Aorta (tissue), 5 donors: ENCODE measurements at places on chromosomes 7 and 10. TPM values are rescaled to one million over a fixed set of nuclear protein-coding genes. Genes with fewer than 3 reads are reported as not detected.

C10orf62 gene
- 0.29 TPM for total RNA-seq

PRF1 gene
- 3.2 TPM for total RNA-seq

DNA sequence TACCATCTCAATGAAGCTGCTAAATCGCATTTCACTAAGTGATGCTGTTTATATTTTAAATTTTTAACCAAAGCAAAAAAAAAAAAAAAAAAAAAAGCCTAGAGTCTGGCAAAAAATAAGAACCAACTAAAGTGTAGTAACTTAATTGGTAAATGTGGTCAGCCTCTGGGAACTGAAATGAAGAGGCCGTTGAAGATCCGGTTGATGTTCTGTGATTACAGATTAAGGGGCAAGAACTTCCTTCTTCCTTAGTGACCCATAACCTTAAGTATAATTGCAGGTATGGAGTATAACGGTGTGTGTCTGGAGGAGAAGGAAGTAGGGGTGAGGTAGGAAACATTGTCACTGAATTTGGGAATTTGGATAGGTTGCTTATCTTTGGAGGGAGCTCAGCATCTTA, 7.7 kb upstream of the SRGN start:
- no peaks in the 10 kb centered on the region for H3K36me3 ChIP-seq
- H3K4me3 ChIP-seq: no peak overlapping the region
- H3K27ac ChIP-seq: no peak overlapping the region
- H3K4me1 ChIP-seq: no peaks in the 10 kb centered on the region
- no peaks in the 10 kb centered on the region for H3K27me3 ChIP-seq
- no peak for DNase-seq

ADCY1 gene
- total RNA-seq: 3.3 TPM

DNA sequence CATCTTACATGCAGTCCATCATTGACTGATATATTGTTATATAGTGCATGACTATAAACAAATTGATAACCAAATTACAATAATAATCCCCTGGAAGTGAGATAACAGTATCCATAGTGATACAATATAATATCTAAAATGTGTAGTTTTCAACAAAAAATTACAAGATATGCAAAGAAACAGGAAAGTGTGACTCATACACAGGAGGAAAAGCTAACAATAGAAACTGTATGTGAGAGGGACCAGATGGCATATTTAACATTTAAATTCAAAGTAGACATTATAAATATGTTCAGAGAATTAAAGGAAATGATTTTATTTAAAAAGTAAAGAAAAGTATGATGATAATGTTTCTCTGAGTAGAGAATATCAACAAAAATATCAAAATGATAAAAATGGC, 8.0 kb downstream of the OR9A2 start:
- no peak overlapping the region for H3K27ac ChIP-seq
- DNase-seq: no peak
- H3K36me3 ChIP-seq: no peaks in the 10 kb centered on the region
- peaks cover 1% of the 10 kb centered on the region for H3K4me1 ChIP-seq

EN2 gene
- total RNA-seq: not detected

GRCh38 chr10:86102451-86102850, 264.1 kb downstream of the GRID1 start:
- H3K27me3 ChIP-seq: no peaks in the 10 kb centered on the region
- H3K4me1 ChIP-seq: no peaks in the 10 kb centered on the region
- no peak overlapping the region for H3K27ac ChIP-seq
- DNase-seq: no peak
- no peak overlapping the region for H3K4me3 ChIP-seq

GRCh38 chr7:120052884-120053382, 220.0 kb upstream of the KCND2 start:
- H3K4me3 ChIP-seq: no peak overlapping the region
- DNase-seq: peak; percentile 66

DNA sequence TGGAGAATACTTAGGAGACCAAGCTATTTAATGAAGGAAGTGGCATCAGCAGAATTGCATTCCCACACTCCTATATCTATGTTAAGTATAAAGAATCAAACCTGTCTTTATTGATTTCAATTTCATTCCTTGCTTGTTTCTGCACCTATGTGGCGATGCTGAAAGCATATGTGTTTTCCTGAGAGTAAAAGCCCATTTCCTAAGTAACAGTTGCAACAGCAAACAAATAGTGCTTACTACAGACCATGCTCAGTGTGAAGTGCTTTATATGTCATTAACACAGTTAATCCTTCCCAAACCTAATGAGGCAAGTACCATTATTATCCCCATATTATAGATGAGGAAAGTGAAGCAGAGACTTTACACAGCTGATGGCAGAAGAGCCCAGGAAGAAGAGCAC, 552.1 kb downstream of the PARD3 start:
- no peak overlapping the region for H3K27ac ChIP-seq
- H3K4me1 ChIP-seq: no peaks in the 10 kb centered on the region
- DNase-seq: no peak
- H3K4me3 ChIP-seq: no peak overlapping the region
- H3K36me3 ChIP-seq: no peaks in the 10 kb centered on the region
- H3K27me3 ChIP-seq: no peaks in the 10 kb centered on the region

INHBA gene
- 30.8 TPM for total RNA-seq

- no peaks in the 10 kb centered on the region for H3K4me1 ChIP-seq
- H3K27me3 ChIP-seq: no peaks in the 10 kb centered on the region
- H3K36me3 ChIP-seq: peaks cover 6% of the 10 kb centered on the region
- no peak for DNase-seq
- H3K4me3 ChIP-seq: no peak overlapping the region
Measured at GRCh38 chr10:13660551-13660920, 73.8 kb downstream of the PRPF18 start.

GRCh38 chr7:36966636-36967035, 242.3 kb upstream of the AOAH start:
- no peak for DNase-seq
- H3K4me3 ChIP-seq: no peak overlapping the region
- no peaks in the 10 kb centered on the region for H3K36me3 ChIP-seq
- H3K4me1 ChIP-seq: no peaks in the 10 kb centered on the region

- no peaks in the 10 kb centered on the region for H3K36me3 ChIP-seq
- H3K27me3 ChIP-seq: no peaks in the 10 kb centered on the region
Measured at GRCh38 chr7:91289633-91290254, 25.5 kb downstream of the FZD1 start.

GRCh38 chr10:97188261-97188711, 2.5 kb upstream of the SLIT1 start:
- H3K36me3 ChIP-seq: no peaks in the 10 kb centered on the region
- no peaks in the 10 kb centered on the region for H3K4me1 ChIP-seq
- H3K4me3 ChIP-seq: no peak overlapping the region
- peaks cover 4% of the 10 kb centered on the region for H3K27me3 ChIP-seq
- no peak overlapping the region for H3K27ac ChIP-seq
- DNase-seq: no peak

- H3K4me1 ChIP-seq: no peaks in the 10 kb centered on the region
- H3K4me3 ChIP-seq: no peak overlapping the region
- no peaks in the 10 kb centered on the region for H3K27me3 ChIP-seq
- no peak overlapping the region for H3K27ac ChIP-seq
- DNase-seq: no peak
Measured at GRCh38 chr7:113161050-113161449, 42.7 kb upstream of the SMIM30 start.

DNA sequence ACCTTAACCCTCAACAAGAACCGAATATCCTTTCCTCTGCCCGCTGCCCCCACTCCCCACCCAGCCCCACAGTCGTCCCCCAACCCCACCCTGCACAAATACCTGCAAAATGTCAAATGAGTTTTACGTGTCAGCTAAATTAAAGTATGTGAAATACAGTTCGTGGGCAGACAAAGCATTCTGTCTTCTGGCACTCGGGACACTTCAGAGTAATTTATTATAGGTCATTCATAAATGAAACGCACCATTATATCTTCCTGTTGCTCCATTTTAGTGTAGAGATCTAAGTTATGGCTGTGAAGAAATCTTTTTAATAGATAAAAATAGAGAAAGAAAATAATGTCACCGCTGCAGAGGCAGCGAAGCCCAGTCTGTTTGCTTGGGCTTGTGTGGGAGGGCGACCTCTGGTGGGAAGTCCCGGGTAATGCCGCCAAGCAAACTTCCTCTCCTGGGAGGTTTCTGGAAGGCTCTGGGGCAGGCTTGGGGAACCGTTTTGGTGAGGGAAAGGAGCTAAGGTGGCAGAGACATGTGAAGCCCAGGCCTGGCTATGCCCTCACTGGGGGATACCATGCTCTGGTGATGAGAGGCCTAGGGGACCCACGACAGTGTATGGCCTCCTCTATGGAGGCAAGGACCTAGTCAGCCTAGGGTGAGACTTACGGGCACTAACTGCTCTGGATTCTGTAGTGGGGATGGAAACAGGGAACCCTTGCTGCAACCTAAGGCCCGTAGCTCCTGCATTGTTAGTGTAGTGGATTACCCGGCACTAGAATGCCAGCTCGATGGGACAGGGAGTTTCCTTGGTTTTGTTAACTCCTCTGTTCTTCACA, 604.9 kb downstream of the LRMDA start:
- H3K27me3 ChIP-seq: no peaks in the 10 kb centered on the region
- no peaks in the 10 kb centered on the region for H3K36me3 ChIP-seq
- peak; percentile 91 for DNase-seq
- H3K27ac ChIP-seq: no peak overlapping the region
- no peak overlapping the region for H3K4me3 ChIP-seq

DNA sequence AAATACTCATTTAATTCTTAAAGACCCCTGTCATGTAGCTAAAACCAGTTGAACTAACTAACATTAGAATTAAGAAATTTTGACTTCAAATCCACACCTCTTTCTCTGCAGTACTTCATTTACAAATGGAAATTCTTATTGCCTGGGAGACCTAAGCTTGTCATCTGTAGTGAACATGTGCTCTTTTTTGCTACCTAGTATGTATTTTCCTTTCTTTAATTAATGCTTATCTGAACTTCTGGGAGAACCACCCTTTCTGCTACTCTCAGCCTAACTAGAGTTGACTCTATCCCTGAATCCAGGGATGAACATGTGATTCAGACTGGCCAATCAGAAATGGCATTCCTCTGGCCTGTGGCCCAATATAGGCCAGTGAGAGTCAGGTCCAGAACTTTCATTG, 75.9 kb upstream of the A1CF start:
- no peak overlapping the region for H3K4me3 ChIP-seq
- no peak for DNase-seq
- H3K4me1 ChIP-seq: no peaks in the 10 kb centered on the region
- no peaks in the 10 kb centered on the region for H3K27me3 ChIP-seq

PROSER2 gene
- 8.0 TPM for total RNA-seq

GRCh38 chr7:95723583-95724180, 48.7 kb upstream of the DYNC1I1 start:
- no peaks in the 10 kb centered on the region for H3K36me3 ChIP-seq
- DNase-seq: no peak
- no peaks in the 10 kb centered on the region for H3K4me1 ChIP-seq
- no peak overlapping the region for H3K4me3 ChIP-seq
- no peaks in the 10 kb centered on the region for H3K27me3 ChIP-seq

HABP2 gene
- not detected for total RNA-seq

GRCh38 chr10:79044846-79045245, 23.9 kb upstream of the ZMIZ1 start:
- DNase-seq: peak; percentile 38
- no peaks in the 10 kb centered on the region for H3K4me1 ChIP-seq
- H3K4me3 ChIP-seq: no peak overlapping the region
- H3K27me3 ChIP-seq: no peaks in the 10 kb centered on the region
- no peak overlapping the region for H3K27ac ChIP-seq

HGF gene
- total RNA-seq: 20.7 TPM

OR2A5 gene
- not detected for total RNA-seq

FLNC gene
- 245 TPM for total RNA-seq

DNA sequence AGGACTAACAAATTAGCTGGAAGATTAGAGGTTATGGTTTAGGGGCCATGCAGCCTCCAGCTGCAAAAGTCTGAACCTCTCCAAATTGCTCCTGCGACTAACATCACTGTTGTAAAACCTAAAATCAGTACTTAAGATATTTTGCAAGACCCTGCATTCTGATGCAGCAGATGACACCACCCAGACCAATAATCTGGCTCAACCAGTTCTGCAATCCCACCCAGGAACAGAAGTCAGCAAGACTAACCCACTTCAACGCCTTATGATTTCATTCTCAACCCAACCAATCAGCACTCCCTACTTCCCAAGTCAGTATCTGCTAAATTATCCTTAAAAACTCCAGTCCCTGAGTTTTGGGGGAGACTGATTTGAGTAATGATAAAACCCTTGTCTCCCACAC, 250.8 kb upstream of the MBL2 start:
- DNase-seq: no peak
- H3K36me3 ChIP-seq: no peaks in the 10 kb centered on the region
- H3K4me3 ChIP-seq: no peak overlapping the region
- H3K4me1 ChIP-seq: no peaks in the 10 kb centered on the region
- no peak overlapping the region for H3K27ac ChIP-seq

- no peaks in the 10 kb centered on the region for H3K4me1 ChIP-seq
- no peaks in the 10 kb centered on the region for H3K36me3 ChIP-seq
- no peak overlapping the region for H3K27ac ChIP-seq
- DNase-seq: no peak
- no peak overlapping the region for H3K4me3 ChIP-seq
- no peaks in the 10 kb centered on the region for H3K27me3 ChIP-seq
Measured at GRCh38 chr10:48330269-48330668, 23.8 kb downstream of the MAPK8 start.

- H3K36me3 ChIP-seq: no peaks in the 10 kb centered on the region
- no peak overlapping the region for H3K4me3 ChIP-seq
- no peak for DNase-seq
- no peak overlapping the region for H3K27ac ChIP-seq
- H3K4me1 ChIP-seq: no peaks in the 10 kb centered on the region
Measured at GRCh38 chr7:135808206-135808605, 59.6 kb upstream of the FAM180A start.

LAMTOR4 gene
- 80.2 TPM for total RNA-seq

- no peaks in the 10 kb centered on the region for H3K4me1 ChIP-seq
- no peak overlapping the region for H3K4me3 ChIP-seq
- no peaks in the 10 kb centered on the region for H3K27me3 ChIP-seq
- no peak overlapping the region for H3K27ac ChIP-seq
Measured at GRCh38 chr7:119982884-119983283, 290.1 kb upstream of the KCND2 start.

DNA sequence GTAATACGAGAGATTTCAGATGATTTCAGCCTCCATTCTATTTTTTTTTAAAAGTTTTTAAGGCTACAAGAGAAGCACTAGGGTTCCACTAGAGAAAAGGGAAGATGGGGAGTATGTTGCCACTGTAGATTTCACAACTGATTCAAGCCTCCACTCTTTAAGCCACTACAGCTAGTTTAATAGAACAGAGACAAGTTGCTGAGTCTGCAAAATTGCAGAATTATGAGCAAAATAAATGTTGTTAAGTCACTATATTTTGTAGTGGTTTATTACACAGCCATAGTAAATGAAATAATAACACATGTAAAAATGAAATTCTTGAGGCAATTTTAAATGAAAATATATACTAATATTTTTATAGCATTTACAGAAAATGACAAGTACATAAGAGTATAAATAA, 96.0 kb upstream of the POT1 start:
- no peaks in the 10 kb centered on the region for H3K27me3 ChIP-seq
- H3K4me3 ChIP-seq: no peak overlapping the region
- H3K36me3 ChIP-seq: no peaks in the 10 kb centered on the region
- no peaks in the 10 kb centered on the region for H3K4me1 ChIP-seq
- DNase-seq: no peak

GRCh38 chr7:144842377-144842851, 6.6 kb upstream of the TPK1 start:
- no peaks in the 10 kb centered on the region for H3K27me3 ChIP-seq
- no peaks in the 10 kb centered on the region for H3K36me3 ChIP-seq
- peak; percentile 64 for DNase-seq

LEP gene
- 0.97 TPM for total RNA-seq

OR6B1 gene
- total RNA-seq: not detected

CDC14C gene
- total RNA-seq: not detected

- peaks cover 4% of the 10 kb centered on the region for H3K4me1 ChIP-seq
- no peaks in the 10 kb centered on the region for H3K36me3 ChIP-seq
- no peaks in the 10 kb centered on the region for H3K27me3 ChIP-seq
- no peak overlapping the region for H3K4me3 ChIP-seq
- DNase-seq: no peak
Measured at GRCh38 chr7:41567031-41567730, 135.7 kb downstream of the INHBA start.
